Activated CD4-positive, alpha-beta memory T cell treated with anti-CD3 and anti-CD28 coated beads for 36 hours (primary cell): ENCODE measurements at places on chromosomes 12 and 14. TPM values are rescaled to one million over a fixed set of nuclear protein-coding genes. Genes with fewer than 3 reads are reported as not detected.

RIPK3 gene
- 11.8 TPM for total RNA-seq

SNW1 gene
- 115 TPM for total RNA-seq

CRIP1 gene
- 390 TPM for total RNA-seq

HNRNPA1 gene
- 2,070 TPM for total RNA-seq

DNAJC22 gene
- total RNA-seq: 0.10 TPM

B4GALNT1 gene
- 1.7 TPM for total RNA-seq

LRRK2 gene
- 0.21 TPM for total RNA-seq

DIO2 gene
- total RNA-seq: not detected

LMO3 gene
- total RNA-seq: not detected

DBX2 gene
- total RNA-seq: not detected

ZDHHC22 gene
- not detected for total RNA-seq

PRICKLE1 gene
- not detected for total RNA-seq

TEX22 gene
- 0.83 TPM for total RNA-seq

GTF2A1 gene
- 40.1 TPM for total RNA-seq

PRKD1 gene
- total RNA-seq: not detected

DAD1 gene
- total RNA-seq: 292 TPM

KLHL33 gene
- total RNA-seq: not detected

RTL1 gene
- not detected for total RNA-seq

DNA sequence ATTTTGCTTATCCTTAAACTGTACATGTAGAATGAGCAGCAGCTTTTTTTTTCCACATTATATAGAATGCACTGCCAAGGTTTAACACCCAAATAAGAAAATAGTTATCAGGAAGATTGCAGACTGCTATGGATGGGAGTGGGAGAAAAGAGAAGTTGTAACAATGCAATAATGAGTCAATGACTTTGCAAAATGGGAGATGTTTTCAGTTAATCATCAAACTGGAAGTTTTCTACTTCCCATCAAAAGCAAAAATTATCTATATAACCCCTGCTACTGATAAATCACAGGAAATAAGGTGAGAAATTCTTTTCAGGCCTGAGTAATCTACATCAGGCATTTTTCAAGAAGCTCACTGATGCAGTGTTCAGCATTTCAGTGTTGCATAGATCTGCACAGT is 309.1 kb downstream of the GXYLT1 start:
- DNase-seq: no peak

DNA sequence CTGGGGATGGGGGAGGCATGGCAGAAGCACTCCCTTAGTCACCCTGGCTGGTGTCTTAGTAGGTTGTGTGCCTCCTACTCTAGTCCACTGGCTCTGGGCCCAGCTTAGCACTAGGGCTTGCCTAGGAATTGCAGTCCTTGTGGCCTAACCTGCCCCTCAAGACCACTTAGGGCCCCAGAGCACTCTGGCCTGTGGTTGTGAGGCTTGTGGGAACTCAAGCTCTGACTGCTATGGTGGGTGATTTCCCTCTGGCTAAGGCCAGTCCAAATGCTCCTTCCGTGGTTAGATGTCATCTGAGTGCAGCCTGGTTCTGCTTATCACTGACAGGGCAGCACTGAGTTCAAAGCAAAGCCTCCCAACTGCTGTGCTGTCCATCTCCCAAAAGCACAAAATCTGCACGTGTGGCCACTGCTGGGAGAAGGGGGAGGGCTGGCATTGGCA is 20.2 kb downstream of the FGD4 start:
- no peak for DNase-seq

GRCh38 chr12:61821381-61821780 is 438.8 kb upstream of the USP15 start:
- no peak for DNase-seq

DNA sequence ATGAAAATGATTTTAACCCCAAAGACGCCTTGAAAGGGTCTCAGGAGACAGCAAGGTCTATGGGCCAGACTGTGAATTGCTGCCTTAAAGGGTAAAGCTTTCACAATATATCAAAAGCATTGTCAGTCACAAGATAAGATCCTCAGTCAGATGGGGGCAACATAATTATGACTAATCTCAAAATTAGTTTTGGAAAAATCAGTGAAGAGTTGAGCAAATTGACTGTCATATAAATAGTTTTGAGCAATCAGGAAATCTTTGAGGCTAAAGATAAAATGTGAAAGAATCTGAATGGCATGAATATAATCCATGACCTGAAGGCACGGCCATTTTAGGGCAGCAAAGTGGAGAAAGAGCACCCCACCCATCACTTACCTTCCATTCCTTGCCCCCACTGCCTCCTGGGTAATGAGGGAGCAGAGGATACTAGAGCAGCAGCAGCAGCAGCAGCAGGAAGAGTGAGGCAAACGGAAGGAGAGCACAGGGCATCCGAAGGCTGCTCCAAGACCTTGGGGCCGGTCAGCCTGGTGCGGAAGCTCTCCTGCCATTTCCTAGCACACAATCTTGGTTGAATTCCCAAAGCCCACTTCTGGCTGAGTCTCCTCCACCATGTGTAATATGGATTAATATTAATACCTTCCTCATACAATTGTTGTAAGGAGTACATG is 7.0 kb downstream of the STON2 start:
- DNase-seq: no peak

GRCh38 chr12:119914666-119915065 is 37.5 kb upstream of the CIT start:
- DNase-seq: no peak

DNA sequence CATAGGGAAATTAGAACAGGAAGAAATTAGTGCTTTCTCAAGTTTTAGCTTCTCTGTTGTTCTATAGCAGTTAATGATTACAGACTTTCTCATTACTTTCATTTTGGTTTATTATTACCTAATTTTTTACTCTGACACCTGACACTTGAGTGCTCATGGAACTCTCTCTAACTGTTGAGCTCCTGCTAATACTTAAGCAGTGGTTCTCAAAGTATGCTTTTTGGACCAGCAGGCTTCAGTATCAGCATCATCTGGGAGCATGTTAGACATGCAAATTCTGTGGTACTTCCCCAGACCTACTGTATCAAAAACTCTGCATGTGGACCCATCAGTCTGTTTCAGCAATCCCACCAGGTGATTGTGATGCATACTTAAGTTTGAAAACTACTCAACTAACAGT is 235.3 kb downstream of the CCDC91 start:
- no peak for DNase-seq

GRCh38 chr12:89370421-89370831 is 18.1 kb upstream of the DUSP6 start:
- no peak for DNase-seq

- no peak for DNase-seq
Measured at GRCh38 chr14:35909665-35910064, 83.5 kb downstream of the BRMS1L start.

GRCh38 chr14:53093206-53093605 is 59.9 kb downstream of the DDHD1 start:
- no peak for DNase-seq

- no peak for DNase-seq
Measured at GRCh38 chr14:104283197-104284106, 145.1 kb downstream of the KIF26A start.

GRCh38 chr14:69260190-69260860 is 367 bp downstream of the GALNT16 start:
- peak; percentile 22 for DNase-seq

GRCh38 chr14:93912782-93913181 is 14.4 kb upstream of the FAM181A start:
- DNase-seq: no peak

GRCh38 chr14:48690349-48690748 is 895.8 kb downstream of the RPS29 start:
- no peak for DNase-seq

DNA sequence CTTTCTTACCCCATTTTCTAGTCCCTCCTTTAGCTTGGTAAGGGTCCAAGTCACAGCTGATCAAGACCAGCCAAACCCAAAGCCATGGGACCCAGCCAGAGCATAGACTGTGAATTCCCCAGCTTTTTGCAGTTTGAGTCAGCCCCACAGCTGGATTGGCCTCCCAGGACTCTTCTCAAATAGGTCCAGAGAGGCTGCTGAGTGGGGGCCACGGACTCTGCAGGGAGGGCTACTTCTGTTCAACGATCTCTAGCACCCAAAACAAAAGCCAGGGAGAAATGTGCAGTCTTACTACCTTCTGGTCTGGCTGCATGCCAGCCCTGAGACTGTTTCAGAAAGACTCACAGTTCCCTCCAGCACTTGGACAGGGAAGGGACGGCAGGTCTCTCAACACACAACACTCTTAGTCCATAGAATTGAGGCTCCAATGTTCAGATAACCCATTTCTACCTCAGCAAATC is 1.6 kb downstream of the VDR start:
- peak; percentile 59 for DNase-seq

- no peak for DNase-seq
Measured at GRCh38 chr14:38074754-38075153, 132.9 kb upstream of the SSTR1 start.

DNA sequence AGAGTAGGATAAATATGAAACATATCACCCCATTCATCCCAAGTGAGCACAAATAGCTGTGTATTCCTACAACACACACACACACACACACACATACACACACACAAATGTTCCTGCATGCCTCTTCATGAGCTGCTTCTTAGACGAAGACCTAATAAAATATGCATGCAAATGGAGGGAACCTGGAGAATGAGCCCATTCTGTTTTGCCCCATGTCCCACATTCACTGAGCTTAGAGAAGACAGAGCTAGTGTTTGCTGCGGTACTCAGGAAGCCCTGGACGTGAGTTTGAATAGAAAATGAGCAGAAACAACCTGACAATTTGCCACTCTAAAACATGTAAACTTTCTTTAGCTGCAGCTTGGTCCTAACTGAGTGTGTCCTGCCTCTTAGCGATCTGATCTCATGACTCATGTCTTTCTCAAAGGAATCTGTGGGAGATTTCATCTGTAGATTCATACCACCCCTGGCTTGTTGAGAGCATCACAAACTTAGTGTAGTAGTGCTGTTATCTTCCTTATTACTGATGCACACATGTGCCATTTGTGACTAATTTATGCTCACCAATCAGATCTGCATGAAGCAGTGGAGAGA is 86.8 kb downstream of the ITPR2 start:
- DNase-seq: no peak

DNA sequence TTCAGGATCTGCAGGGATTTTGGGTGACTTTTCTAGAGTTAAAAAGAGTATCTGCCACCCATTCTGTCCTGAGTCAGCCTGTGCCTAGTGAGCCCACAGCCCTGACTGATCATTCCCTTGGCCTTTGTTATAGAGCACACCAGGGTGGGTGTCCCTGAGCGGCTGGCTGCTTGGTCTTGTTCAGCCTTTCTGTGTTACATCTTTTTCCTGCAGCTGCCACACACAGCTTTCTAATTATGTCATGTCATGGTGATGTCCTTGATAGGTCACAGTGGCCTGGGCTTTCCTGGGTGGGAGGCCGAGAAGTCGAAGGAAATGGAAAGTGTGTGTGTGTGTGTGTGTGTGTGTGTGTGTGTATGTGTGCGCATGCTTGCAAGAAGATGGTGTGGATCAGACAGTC is 293.2 kb upstream of the CRY1 start:
- no peak for DNase-seq

- DNase-seq: no peak
Measured at GRCh38 chr14:95398630-95399547, 79.2 kb upstream of the CLMN start.

GRCh38 chr12:10115311-10115710 is 14.7 kb downstream of the CLEC7A start:
- no peak for DNase-seq

DNA sequence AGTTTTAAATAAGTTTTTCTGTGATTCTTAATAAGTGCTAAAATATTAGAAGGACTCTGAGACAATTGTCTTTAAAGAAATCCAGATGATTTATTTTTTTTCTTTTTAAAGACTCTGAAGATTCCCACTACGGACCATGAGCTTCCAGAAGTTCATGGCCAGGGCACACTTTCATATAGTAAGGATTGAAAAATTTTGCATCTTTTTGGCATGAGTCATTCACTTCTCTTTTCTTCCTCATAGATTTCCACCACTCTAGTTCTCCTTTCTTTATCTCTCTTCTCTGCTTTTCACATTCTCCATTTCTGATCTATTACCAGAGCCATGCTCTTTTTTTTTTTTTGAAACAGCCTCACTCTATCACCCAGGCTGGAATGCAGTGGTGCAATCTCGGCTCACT is 385.8 kb downstream of the FLRT2 start:
- DNase-seq: no peak

DNA sequence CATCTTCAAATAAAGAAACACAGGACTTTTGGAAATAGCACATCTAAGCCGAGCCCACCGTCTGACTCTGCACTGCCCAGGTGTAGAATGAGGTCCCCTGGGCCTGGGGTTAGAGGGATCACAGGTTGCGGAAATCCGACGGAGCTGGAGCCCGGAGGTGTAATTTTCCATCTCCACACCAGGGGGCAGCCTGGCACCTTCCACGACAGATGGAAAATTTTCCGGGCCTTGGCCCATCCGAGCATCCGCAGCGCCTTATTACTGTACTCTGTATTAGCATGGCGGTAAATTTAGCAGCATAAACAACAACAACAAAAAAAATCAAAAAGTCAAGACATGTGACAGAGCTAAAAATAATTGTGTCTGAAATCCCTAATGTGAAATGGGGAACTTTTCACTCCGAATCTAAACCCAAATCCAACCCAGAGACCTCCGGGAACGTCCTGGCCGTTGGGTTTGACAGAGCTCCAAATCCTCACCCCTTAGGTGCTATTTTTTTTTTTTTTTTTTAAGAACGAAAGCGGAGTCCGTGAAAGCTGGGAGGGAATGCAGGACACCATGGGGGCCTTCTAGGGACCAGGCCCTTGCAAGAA is 93.9 kb downstream of the KSR2 start:
- DNase-seq: peak; percentile 85

GRCh38 chr14:78070344-78070743 is 99.8 kb upstream of the NRXN3 start:
- no peak for DNase-seq

DNA sequence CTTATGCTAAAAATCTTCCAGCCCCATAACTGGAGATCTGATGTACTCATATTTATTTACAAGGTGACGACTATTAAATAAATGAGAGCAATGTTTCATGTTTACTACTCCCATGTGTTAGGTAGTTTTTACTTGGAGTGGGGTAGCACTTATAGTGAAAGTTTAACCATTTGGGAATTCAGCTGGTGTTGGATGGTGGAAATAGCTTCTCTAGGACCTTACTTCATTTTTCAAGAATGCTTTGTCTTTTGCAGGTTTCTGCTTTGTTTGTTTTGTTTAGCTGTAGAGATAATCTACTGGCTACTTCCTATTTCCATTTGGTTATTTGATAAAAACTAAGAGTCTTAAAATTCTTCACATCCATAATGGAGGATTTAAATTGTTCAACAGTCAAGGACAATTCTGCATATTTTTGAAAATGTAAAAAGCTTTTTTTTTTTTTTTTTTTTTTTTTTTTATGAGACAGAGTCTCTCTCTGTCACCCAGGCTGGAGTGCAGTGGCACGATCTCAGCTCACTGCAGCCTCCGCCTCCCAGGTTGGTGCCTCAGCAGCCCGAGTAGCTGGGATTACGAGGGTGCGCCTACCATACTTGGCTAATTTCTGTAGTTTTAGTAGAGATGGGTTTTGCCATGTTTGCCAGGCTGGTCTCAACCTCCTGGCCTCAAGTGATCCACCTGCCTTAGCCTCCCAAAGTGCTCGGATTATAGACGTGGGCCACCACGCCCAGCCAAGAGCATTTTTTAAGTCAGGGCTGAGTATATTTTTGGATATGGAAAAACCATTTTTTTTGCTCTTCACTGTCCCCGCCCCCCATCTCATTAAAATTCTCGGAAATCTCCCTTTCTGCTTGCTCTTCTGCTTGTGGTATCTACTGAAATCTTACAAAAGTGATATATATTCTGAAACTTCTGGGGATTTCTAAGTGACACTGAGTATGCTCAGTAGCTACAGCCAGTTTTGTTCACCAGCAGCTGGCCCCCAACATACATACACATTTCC is 1.4 kb upstream of the ABCD2 start:
- DNase-seq: peak; percentile 81

GRCh38 chr12:112759786-112760185 is 31.8 kb upstream of the RPH3A start:
- no peak for DNase-seq
